A549 treated with CORT108297 at 1 μM for 4 hours (cell line): ENCODE measurements at places on chromosomes 16 and 17. TPM values are rescaled to one million over a fixed set of nuclear protein-coding genes. Genes with fewer than 3 reads are reported as not detected.

The HOXB1 gene
- not detected in 5 replicates for total RNA-seq

The SRL gene
- total RNA-seq = 0.01 to 0.06 TPM (median 0.02 TPM) in 4 of 5 replicates, not detected in the other

The TNFRSF13B gene
- not detected in 5 replicates for total RNA-seq

The ZNF624 gene
- total RNA-seq = 1.1 to 3.9 TPM (median 2.4 TPM) in 5 replicates

The MPO gene
- total RNA-seq = not detected in 5 replicates

The CYB561 gene
- 24.0 to 33.6 TPM (median 32.9 TPM) in 5 replicates for total RNA-seq

The GNGT2 gene
- total RNA-seq = 0.43 to 0.63 TPM (median 0.46 TPM) in 5 replicates

The MYO15A gene
- total RNA-seq = 0.27 to 0.58 TPM (median 0.35 TPM) in 5 replicates

The KRT26 gene
- total RNA-seq = not detected in 5 replicates

The ORC6 gene
- 45.1 to 49.2 TPM (median 47.5 TPM) in 5 replicates for total RNA-seq

The COX10 gene
- total RNA-seq = 17.5 to 23.2 TPM (median 18.5 TPM) in 5 replicates

The CAMKK1 gene
- 14.0 to 18.0 TPM (median 17.6 TPM) in 5 replicates for total RNA-seq

The PSMD7 gene
- total RNA-seq = 128 to 209 TPM (median 138 TPM) in 5 replicates

The RHBDF1 gene
- 22.0 to 32.9 TPM (median 31.9 TPM) in 5 replicates for total RNA-seq

The SHCBP1 gene
- total RNA-seq = 31.7 to 41.5 TPM (median 36.0 TPM) in 5 replicates

The PRR35 gene
- total RNA-seq = 0.11 to 0.21 TPM (median 0.16 TPM) in 5 replicates
